Trophoblast cell (in vitro differentiated cells and primary cell): ENCODE measurements at places on chromosomes 1 and 21.

GRCh38 chr1:22665752-22666151 is 12.7 kb downstream of the C1QB start:
- DNase-seq = peak; percentile 63

DNA sequence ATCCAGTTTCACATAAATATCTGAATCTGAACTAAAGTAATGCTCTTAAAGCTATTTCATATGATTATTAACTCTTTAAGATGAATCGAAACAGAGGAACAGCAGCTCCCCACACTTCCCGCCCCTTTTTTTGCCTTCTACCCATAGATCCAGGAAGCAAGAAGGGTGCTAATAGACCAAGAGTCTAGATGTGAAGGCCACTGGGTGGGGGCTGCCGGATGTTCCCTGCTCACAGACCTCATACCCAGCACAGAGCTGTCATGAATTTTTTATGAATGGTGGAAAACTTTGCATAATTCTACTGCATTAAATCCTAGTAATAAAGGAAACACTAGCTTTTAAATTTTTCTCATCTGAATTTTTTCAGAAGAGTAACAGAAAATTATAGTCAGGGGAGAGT is 283.9 kb upstream of the SGIP1 start:
- no peak for DNase-seq

DNA sequence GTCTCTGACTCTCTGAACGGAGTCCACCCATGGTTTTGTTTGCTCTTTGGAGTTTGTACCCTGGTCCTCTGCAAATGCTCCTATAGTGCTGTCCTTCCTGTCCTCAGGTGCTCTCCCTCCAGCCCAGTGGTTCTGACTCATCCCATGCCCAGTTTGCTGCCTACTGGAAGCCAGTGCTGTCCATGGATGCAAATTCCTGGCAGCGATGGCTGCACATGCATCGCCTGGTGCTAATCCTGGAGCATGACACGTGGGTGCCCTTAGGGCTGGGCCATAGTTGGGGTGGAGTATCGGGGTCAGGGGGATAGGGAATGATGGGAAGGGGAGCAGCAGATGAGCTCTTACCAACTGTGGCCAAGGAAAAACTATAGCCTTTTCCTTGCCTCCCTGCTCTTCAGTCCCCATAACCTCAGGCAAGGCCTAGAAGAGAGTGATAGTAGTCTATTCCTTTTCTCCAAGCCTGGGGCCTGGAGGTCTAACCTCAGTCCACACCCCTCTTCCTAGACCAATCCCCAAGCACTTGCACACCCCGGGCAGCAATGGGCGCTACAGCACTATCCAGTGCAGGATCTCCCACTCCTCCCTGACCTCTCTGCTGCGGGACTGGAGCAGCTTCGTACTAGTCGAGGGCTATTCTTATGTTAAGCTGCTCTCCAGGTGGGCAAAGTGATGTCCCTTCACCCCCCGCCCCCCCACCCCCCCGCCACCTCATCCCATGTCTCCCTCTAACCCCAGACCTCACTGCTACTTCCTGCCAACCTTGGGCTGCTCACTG is 31.6 kb downstream of the HYI start:
- no peak for DNase-seq

- DNase-seq = no peak
Measured at GRCh38 chr1:97508653-97509218, 412.1 kb downstream of the DPYD start.

- DNase-seq = no peak
Measured at GRCh38 chr1:117176579-117176978, 34.1 kb downstream of the VTCN1 start.

DNA sequence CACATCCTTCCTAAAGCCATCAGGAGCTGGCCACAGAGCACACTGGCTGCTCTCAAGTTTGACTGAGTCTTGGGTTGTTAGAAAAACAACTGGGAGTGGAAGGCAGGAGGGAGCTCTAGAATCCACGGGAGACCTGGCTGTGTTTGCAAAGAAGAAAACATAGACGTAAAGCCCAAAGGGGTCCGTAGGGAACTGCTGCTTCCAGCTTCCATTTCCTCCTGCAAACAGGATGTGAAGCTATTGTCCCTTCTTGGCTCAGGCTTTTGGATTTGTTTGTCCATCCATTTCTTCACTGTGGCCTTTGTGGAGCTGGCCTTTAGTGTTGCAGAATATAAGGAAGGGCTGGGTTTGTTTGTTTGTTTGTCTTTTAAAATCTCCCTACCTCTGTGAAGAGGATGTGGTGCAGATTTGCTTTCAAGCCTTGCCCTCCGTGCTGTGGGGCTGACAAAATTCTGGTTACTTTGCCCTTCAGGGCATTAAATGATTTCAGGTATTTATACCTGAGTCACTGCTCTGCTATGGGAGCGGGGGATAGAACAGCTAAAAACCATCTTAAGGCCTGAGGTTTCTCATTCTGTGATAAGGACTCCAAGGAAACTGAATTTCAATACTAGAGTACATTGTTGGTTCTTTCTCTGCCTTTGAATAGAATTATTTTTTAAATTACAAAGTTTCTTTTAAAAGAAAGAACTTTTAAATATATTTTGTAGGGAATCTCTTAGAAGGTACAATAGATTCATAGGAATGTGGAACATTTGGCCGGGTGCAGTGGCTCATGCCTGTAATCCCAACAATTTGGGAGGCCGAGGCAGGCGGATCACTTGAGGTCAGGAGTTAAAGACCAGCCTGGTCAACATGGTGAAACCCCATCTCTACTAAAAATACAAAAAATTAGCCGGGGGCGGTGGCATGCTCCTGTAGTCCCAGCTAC is 74.3 kb downstream of the MPZL1 start:
- DNase-seq = peak; percentile 67

DNA sequence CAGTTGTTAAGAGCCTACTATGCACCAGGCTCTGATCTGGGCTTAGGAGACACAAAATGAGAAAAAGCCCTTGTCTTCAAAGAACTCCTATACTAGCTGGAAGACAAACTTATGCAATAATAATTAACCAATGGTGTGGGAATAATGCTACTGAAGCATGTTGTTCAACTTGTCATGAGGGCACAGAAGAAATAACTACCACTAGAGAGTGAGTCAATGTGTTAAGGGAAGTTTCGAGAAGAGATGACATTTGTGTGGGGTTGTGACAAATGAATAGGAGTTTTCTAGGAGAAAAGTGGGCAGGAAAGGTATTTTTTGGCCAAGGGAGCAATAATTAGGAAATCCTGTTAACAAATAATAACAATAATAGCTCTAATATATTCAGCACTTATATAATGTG is 205.0 kb downstream of the PDE4B start:
- no peak for DNase-seq

DNA sequence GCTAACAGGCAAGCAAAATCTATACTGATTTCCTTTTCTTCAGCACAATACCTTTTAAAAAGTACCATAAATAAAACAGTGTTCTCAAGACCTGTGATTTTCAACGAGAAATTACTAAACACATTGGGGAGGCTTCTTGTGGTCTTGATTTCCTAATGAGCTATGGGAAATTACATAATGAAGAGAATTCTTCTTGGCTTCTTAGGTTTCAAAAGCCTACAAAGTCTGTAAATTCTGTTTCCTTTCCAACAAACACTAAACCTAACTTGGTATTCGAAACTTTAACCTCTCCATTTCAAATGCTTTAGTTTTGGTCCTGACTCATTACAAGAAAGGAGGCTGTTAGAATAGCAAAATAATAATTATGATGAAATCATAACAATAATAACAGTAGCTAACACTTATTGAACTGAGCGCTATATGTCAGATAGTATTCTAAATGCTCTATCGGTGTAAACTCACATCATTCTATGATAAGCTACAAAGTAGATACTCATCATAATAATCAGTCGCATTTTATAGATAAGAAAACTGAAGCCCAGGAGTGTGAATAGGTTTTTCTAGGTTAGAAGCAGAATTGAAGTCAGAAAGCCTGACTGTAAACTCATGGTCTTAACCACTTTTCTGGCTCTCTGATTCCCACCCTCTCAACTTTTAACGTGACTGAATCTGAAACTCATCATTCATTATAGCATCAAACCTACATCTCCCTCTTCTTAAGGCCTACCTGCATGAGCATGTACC is 486.7 kb downstream of the SMYD3 start:
- DNase-seq = no peak
